AG10803 (cell line): ENCODE measurements at places on chromosomes 3 and 15.

GRCh38 chr15:84992157-84992944 lies 10.7 kb downstream of the PDE8A start:
- DNase-seq: peak; percentile 53

- no peak for DNase-seq
These were observed 53.3 kb downstream of the CORO2B start for GRCh38 chr15:68632101-68632500.

- DNase-seq: no peak
These were observed 53.8 kb downstream of the HMG20A start for GRCh38 chr15:77474310-77474988.

DNA sequence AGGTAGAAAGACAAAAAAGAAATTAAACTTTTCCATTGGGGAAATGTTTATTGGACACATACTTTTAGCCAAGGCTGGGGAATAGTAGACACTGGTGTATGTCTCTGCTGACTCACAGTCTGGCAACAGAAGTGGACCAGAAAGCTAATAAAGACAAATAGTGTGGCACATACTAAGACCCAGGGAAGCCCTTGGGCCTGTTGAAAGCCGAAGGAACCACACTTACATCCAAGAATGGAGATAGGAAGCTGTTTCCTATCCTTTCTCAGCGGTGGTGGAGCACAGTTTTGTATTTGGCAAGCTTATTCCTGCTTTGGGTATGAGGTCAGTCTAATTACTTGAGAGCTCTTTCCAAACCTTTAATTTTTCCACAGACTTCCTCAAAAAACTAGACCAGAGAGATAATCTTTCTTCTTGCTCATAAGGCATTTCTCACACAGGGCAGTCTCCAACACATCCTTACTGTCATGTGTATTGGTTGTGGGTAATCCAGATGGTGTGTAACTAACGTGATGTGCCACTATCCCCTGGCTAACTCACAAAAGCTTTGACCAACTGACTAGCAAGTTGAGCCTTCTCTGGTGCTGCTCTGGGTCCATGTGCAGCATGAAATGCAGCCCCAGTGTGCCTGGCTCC lies 279.1 kb upstream of the IGF1R start:
- DNase-seq: no peak

GRCh38 chr3:27380433-27381357 lies 11.5 kb upstream of the NEK10 start:
- no peak for DNase-seq

DNA sequence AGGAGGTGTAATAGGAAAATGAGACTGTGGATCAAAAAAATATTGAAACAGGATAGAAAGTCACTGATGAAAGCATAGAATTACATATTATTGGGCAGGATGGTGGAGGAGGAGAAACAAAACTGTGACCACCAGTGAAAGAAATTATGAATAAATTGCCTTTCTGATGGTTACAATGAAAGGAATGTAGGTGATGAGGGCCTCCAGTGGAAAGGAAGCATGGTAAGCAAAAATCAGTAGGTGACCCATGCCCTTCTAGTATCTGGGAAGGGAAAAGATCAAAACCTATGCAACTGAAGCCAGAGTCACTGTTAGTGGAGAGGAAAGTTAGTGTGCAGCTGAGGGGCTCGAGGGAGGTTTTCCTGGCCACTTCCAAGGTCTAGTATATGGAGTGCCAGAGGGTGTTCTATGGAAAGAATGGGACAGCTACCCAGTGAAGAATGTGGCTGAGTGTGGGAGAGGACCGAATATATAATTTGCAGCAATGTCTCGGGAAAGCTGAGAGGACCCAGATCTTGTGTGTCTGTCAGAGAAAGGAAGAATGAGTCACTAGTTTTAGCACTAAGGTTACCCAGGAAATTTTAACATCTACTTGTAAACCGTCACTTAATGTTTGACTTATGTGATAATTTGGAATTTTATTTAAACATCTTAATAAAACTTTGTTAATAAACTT lies 146.2 kb downstream of the NFKBIZ start:
- DNase-seq: no peak

- DNase-seq: no peak
These were observed 661.2 kb upstream of the BCHE start for GRCh38 chr3:166498446-166498845.

DNA sequence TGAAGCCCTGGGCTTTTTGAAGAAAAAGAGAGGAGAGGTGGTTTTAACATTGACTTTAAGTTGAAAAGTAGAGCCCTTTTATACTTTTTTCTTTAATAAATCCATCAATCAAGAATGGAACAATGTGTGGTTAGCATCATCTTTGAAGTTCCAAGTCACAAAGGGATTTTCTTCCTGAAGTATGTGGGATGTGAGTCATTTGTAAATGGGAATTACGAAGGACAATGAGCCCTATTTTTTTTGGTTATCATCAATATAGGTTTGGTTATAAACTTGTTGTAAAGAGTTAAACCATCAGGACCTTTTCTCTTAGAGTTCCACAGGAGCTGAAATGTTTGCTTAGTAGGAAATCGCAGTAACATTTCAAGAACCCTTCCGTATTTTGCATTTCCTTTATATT lies 38.3 kb downstream of the PIK3CA start:
- no peak for DNase-seq

DNA sequence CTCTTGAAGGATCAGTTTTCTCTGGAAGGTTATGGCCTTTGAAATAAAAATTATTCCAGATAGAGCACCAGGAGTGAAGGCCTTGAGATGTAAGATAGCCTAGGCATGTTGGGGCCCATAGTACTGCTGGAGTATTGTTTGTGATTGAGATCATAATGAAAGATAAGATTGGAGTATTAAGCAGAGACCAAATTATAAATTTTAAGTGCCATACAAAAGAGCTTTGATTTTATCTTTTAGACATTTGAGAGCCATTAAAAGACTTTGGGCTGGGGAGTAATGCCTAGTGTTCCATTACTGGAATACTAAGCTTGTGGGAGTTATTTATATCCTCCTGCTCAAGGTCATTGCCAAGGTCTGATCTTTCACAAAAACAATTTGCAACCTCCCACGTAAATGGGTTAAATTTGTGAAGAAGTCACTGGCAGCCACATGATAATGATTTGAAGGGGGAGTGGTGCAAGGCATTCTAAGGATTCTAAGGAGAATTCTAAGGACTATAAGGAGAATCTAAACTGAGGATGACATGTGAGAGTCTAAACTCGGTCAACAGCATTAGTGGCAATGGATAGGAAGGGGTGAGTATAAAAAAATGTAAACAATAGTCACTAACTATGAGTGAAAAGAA lies 12.8 kb downstream of the ELL3 start:
- peak; percentile 49 for DNase-seq

- peak; percentile 35 for DNase-seq
These were observed 7.0 kb downstream of the EIF4A2 start for GRCh38 chr3:186790261-186790981.

DNA sequence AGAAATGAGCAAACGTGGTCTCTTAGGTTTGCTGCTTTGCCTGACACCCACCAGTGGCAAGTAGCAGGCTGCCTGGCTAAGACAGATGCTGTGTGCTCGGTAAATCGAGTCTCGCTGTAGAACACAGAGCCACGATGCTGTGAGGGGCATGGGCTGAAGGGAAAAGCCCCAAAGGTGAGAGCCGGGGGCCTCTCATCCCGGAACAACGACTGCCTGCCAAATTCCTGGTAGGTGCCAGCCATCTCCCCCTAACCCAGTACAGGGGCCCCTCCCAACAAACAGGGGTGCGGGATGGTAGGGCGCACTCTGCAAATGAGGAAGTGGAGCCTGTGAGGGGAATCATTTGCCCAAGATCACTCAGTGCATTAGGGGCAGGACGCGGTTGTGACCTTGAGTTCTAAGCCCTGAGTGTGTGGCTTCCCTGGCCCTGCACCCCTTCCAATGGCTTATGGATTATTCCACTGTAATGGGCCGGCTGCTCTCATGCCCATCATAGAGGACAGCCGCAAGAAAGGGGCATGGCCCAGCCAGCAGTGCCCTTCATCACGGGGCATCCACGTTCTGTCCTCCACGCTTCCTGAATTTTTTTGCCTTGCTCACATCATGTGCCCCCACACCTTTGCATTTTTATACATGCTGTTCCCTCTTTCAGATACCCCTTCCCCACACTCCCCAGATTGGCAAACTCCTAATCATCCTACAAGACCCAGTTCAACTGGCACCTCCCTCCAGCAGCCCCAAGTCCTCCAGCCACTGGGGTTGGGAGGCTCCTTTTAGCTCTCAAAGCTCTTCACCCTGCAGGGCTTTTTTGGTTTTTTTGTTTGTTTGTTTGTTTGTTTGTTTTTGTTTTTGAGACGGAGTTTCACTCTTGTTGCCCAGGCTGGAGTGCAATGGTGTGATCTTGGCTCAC lies 125.4 kb downstream of the NUP210 start:
- DNase-seq: no peak

GRCh38 chr3:8445861-8446260 lies 55.8 kb upstream of the LMCD1 start:
- peak; percentile 95 for DNase-seq

DNA sequence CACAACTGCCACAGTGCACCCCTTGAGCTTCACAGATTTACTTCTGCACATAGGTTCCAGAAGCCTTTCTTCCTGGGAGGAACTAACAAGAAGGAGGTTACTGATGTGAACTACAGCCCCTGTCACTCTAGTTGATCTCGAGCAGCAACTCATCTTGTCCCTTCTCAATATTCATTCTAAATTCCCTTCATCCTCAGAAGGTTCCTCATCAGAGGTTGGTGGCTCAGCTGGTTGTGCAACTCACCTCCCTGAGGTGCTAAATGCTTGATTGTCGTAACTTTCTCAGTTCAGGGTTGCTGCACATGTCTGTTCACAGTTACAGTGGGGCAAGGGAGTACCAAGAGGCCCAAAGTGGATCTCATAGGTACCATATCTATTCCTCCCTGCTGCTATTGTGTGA lies 5.7 kb upstream of the A4GNT start:
- DNase-seq: no peak

- no peak for DNase-seq
These were observed 99.2 kb downstream of the HES1 start for GRCh38 chr3:194235160-194235559.

GRCh38 chr3:107813026-107813425 lies 277.8 kb downstream of the CD47 start:
- no peak for DNase-seq

DNA sequence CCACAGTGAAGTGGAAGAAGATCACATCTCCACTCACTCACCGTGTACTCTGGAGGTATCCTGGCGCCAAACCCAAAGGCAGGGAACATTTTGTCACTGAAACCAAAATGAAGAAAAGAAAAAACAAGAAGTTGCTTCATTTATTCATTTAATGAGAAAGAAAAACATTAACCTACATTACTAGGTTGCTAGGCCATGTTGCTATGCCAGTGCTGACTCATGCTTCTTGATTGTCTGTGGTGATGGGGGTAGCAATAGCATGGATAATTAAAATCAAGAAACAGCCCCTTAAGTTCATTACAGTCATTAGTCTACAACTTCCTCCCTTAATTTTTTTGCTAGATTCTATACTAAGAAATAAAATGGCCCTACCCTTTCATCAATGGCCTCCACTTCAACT lies 52.7 kb upstream of the MRPL3 start:
- DNase-seq: peak; percentile 18

- DNase-seq: peak; percentile 30
These were observed 278.1 kb upstream of the P2RY1 start for GRCh38 chr3:152556731-152557254.

DNA sequence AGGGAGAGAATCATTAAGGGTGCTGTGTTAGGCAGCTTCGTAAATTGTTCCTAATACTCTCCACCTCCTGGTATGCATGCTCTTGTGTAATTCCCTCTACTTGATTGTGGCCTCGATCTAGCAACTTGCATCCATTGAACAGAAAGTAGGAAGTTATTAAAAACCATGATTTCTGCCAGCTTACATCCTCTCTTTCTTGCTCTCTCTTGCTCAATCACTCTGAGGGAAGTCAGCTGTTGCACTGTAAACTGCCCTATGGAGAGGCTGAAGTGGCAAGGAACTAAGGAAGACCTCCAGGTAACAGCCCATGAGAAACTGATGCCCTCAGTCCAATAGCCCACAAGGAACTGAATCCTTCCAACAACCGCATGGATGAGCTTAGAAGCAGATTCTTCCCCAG lies 92.6 kb downstream of the ERC2 start:
- no peak for DNase-seq

GRCh38 chr15:59611276-59612260 lies at the start of gene GCNT3:
TSS of gene GCNT3 (plus strand) at chr15:59611783. CDS start at chr15:59618239, 6,456 bp downstream.
- no peak for DNase-seq

DNA sequence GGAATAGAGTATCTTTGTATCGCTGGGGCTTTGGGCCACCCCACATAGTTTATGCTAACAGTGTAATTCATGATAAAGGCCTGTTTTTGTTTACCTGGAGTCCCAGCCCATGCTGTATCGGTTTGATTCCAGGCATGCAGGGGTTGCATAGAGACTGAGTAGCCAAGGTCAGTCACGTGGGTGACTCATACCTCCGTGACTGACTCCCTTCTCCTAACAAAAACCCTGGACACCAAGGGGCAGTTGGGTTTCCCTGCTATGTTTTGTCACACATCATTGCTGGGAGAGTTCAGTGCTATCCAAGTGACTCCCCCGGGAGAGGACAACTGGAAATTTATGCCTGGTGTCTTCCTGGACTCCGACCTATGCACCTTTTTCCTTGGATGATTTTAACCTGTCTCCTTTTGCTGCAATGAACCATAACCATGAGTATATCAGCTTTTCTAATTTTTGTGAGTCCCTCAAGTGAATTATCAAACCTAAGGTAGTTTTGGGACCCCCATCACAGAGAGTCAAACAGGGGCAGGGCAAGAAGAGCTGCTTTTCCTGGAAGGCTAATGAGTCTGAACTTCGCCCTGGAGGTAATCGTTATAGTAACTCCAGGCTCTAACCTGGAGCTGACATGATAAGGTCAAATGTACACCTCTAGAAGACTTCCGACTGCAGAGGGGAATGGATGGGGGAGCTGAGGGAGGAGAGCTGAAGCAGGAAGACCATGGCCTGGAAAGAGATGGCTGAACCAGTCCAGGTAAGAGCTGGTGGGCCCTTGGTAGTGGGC lies 57.0 kb downstream of the SRGAP3 start:
- DNase-seq: no peak

DNA sequence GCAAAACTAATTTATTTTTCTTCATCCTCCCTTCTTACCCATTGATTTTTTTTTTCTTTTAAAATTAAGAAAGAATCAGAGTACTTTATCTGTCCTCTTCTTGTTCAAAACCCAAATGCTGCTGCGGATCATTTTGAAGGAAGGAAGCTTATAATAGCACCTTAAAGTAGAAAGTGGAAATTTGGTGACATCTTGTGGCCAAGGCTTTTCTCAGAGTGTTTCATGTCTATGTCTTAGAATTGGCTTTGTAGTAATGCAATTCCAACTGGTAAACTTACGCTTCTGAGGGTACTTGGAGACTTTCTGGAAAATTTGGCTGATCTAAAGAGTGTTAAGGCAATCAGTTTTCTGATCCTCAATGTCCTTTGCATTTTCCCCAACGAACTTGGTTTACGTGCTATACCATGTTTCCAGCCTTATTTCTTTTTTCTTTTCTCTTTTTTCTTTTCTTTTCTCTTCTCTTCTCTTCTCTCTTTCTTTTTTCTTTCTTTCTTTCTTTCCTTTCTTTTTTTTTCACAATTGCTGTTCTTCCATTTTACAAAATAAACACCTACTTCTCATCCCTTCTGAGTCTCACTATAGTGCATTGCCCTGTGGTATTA lies 30.7 kb downstream of the C3orf38 start:
- peak; percentile 54 for DNase-seq

- no peak for DNase-seq
These were observed 84.6 kb upstream of the WDR72 start for GRCh38 chr15:53843869-53844569.
